ENCODE measurements at places on chromosomes 5 and 9.

DNA sequence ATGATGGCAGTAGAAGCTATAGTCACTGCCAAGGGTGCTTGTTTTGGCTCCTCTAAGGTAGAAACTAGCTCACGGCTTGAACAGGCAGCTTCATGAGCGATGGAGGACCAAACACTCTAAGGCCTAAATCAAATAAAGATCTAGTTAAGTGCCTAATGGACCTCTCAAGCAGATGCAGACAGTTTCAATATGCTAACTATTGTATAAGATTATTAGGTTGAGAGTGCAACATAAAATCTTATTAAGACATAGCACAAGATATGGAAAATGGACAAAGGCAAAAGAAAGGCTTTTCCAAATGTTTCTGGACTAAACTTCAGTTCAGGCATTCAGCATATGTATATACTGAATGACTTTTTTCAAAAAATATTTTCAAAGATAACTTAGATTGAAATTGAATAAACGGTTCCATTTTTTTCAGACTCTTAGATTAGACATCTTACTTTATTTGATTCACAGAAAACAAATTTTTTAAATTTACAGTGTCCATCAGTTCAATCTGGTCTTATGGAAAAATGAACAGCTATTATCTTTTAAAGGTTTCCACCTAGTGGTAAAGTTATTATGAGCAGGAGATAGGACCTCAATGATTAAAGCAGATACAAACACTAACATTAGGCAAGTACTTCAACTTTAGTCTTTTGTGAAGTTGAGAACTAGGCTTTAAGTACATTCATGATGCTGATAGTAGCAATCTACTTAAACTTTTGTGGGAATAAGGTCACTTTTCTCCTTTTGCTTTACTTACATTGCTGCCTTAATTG is 1167.7 kb downstream of the MAT2B start:
- no peak for DNase-seq

DNA sequence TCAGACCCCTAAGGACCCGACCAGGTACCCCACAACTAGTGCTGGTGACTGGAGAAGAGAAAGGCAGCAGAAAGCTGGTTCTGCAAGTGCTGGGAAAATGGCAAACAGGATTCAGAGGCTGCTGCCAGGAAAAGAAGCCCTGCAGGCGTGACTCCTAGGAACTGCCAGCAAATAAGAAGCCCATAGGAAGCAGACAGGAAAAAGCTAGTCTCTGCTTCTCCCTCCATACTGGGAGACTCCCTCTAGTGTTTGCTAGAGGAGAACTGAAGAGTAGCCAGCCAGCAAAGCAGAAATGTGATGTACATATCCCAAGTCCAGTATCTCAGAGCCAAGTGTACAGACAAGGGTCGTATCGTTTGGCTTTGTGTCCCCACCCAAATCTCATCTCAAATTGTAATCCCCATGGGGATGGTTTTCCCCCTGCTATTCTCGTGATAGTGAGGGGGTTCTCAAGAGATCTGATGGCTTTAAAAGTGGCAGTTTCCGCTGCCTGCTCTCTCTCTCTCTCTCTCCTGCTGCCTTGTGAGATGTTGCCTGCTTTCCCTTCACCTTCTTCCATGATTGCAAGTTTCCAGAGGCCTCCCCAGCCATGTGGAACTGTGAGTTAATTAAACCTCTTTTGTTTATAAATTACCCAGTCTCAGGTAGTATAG is 38.1 kb upstream of the TUSC1 start:
- peak; percentile 19 for DNase-seq

DNA sequence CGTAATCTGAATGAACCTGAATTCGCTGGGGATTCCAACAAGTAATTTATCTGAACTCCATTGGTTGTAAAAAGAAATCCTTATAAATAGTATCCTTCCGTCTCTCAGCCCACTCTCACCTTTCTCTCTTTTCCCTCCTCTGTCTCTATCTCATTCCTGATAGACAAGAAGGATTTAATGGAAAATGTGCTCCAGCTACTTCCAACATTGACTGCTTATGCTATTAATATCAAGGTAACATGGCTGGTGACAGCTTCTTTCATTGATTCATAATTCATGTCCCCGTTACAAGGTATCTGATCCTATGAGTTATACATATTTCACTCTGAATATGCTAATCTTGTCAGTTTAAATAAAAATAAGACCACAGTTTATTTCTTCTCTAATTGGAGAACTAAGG is 326.8 kb downstream of the RASEF start:
- DNase-seq: no peak

GRCh38 chr9:112784020-112784785 is 33.6 kb downstream of the SNX30 start:
- DNase-seq: no peak

GRCh38 chr9:105259731-105260612 is 15.5 kb downstream of the SLC44A1 start:
- no peak for DNase-seq

DNA sequence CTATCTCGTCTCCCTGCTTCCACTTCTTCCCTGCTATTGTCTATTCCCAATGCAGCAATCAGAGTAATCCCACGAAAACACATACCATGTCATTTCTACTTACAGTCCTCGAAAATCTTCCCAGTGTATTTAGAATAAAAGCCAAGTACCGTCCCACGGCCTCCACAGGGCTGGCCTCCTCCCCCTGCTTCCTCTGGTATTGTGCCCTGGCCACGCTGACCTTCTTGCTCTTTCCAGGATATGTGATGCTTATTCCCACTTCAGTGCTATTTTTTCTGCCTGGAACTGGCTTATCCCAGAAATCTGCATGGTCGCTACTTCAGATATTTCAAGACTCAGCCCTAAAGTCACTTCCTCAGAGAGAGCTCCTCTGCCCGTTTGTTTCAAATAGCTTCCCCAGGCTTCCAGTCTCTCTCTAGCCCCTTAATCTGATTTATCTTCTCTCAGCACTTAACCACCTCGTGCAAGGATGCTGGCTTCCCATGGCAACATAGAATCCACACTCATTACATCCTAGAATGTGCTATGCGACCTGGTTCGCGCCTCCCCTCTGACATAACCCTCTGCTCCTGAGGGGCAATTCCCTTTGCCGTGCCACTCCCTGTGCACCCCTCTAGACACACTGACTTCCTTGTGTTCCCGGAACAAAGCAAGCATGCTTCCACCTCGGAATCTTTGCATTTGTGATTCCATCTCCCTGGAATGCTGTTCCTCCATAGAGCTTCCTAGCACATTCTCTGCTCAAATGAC is 365.9 kb downstream of the ZSWIM6 start:
- no peak for DNase-seq

DNA sequence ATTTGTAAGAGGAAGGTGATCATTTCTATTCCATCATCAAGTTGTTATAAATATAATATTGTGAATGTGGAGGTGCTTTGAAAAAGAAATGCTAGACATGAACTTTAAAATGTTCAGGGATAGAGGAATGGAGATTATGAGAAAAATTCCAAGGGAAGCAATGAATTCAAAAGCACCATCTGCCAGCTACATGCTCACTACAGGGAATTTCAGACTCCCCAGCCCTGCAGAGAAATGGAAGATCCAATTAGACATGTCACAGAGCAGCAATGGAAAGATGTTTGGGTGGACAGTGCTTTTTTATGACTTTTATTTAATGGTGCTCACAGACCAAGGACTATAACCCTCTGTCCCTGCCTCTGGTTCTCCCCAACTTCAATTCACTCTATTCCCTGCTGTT is 209.7 kb downstream of the ESM1 start:
- no peak for DNase-seq

GRCh38 chr5:66551945-66552344 is 44.2 kb upstream of the MAST4 start:
- no peak for DNase-seq

DNA sequence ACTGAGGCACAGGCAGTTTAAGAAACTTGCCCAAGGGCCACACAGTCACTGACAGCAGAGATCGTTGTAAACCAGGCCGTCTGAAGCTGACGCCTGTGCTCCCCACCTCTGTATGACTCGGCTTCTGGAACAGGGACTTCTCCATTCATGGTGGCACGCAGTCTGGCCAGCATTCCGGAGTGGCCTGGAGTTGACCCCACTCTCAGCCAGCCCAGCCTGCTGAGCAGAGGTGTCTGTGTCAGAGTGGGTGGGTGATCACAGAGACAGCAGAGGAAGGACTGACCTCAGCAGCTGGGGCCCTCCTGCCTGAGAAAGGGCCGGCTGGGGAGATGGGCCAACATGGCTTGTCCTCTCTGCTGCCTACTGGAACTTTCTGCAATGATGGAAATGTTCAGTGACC is 12.6 kb downstream of the LRSAM1 start:
- no peak for DNase-seq

DNA sequence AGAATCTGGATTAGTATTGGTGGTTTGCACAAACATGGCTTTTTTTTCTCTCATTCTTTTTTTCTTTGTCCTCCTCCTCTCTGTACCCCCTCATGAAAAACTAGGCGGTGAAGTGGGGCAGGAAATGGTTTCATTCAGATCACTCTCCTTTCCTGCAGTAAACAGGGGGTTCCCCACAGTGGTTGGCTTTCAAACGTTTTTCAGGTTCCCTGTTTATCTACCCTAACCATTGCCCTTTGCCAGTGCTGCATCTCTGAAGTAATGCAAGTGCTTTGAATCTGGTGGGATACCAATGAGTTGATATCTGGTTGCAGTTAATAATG is 29.8 kb downstream of the NR4A3 start:
- DNase-seq: no peak

- peak; percentile 23 for DNase-seq
These were observed 33.9 kb upstream of the AOPEP start for GRCh38 chr9:94692601-94693000.

DNA sequence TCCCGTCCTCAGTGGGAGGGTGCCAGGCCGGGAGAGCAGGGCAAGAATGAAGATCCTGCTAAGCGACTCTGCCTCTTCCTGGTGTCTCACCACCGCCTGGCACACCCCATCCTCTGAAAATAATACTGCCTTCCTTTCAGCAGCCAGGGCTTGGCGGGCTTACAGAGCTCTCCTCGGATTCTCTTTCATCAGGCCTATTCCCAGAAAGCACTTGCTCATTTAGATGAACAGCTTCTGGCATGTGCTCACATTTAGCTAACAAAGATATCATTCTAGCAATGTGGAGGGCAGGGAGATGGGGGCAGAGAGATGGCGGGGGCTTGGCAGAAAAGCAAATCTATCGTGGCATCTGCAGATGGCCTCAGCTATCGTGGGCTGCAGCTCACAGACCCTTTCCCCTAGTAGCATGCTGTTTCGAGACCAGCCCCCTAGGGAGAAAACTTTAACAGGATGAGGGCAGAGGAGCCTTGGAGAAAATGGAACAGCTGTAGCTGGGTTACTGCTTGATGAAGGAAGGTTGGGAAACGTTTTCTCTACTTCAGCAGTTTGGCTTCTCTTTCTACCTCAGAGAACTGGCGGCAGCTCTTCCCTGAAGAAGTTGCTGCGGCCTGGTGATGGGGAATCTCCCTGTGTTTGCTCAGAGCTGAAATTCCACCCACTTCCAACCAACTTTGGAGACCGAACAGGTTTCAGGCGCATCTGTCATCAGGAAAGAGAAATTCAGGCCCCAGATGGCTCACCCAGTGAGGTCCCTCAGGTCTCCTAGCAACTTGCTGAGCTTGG is 102.1 kb downstream of the TMEM174 start:
- DNase-seq: peak; percentile 87

DNA sequence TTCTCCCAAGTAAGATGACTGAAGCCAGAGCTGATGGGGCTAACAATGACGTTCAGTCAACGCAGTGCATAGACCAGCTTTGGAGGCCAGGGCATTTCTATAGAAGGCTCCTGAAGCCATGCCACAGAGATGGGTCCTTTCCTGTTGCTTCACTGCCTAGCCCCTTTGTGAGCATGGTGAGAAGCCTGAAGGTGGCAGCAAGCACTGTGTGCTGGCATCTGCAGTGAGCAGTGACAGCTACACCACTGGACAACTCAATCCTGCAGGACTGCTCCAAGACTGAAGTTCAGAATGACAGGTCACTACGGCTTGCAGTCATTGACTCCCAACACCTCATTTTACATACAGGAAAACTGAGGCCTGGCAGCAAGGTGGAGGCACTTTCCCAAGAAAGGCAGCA is 229.0 kb downstream of the TSSK1B start:
- no peak for DNase-seq

DNA sequence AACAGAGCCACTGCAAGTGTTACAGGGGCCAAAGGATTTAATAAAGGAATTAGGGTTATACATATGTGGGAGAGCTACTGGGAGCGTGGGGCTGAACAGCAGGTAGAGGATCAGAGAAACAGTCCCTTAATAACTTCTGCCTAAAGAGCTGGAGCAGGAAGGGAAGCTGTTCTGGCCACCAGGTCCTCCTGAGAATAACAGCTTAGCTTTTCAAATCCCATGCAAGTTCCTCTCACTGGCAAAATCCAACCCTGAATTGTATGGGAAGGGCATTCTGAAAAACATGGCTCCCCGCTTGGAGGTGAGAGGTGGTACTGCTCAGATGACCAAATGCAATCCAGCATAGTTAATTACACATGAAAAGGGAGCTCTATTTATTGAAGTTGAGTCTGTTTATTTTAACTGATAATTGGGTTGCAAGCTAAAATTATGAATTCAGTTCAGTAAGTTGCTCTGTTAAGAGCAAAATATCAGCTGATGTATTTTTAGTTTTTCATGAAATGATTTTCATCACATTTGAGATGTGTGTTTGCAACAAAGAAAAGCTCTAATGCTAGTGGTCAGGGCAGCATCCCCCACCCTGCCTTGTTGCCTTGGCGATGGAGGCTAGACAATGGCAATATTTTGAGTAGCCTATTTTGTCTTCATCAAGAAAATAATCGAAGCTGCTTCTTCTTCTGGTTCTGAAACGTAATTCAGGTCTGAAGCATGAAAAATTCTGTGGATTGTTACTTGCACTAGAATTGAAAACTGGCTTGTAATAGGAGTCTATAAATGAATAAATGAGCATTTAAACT is 58.4 kb upstream of the SH3GL2 start:
- DNase-seq: no peak

GRCh38 chr9:114002986-114003350 is 75.1 kb downstream of the AMBP start:
- no peak for DNase-seq

DNA sequence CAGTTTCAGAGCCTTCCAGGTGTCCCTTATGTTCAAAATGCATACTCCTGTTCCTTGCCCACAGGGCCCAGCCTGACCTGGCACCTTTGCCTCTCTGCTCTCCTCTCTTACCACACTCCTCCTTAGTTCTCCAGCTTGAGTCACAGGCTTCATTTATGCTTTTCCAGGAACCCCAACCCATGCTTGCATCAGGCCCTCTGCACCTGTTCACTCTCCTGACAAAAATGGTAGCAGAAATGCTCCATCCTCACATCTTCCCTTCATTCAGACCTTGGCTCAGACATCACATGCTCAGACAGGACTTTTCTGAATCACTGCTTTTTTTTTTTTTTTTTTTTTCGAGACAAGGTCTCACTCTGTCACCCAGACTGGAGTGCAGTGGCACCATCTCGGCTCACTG is 15.1 kb upstream of the RNF145 start:
- no peak for DNase-seq

DNA sequence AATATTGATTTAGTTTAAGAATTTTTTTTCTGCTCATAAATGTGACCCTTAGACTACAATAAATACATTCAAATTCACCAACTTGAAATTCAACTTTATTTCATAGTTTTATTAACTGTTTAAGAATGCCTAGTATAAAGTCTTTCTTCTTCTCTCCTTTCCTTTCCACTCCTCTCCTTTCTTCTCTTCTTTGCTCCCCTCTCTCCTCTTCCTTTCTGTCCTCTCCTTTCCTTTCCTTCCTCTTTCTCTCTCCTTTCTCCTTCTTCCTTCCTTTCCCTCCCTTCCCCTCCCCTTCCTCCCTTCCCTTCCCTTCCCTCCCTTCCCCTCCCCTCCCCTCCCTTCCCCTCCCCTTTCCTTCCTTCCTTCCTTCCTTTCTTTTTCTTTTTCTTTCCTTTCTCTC is 150.6 kb downstream of the FER start:
- DNase-seq: no peak

Measured in NCI-H1694 treated with DMSO at 0.1 percent for 48 hours (cell line).